ENCODE measurements at places on chromosomes 1 and 21.
A peak's percentile ranks its signal among the peaks of the same experiment; 100 is the strongest.

DNA sequence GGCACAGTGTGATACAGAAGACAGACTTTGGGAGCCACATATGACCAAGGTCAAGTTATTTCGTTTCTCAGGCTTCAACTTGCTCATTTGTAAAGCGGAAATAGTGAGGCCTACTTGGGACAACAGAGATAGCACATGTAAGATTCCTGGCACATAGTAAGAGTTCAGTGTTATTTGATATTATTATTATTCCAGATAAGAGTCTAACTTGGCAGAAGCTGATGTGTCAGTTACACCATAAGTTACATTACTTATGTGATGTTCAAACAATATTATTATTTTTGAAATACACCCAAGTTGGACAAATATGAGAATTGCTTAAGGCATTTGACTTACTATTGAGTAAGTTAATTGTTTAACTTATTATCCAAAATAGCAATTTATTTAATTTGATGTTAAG is 10.2 kb upstream of the CYP4X1 start:
- DNase-seq, result no peak

DNA sequence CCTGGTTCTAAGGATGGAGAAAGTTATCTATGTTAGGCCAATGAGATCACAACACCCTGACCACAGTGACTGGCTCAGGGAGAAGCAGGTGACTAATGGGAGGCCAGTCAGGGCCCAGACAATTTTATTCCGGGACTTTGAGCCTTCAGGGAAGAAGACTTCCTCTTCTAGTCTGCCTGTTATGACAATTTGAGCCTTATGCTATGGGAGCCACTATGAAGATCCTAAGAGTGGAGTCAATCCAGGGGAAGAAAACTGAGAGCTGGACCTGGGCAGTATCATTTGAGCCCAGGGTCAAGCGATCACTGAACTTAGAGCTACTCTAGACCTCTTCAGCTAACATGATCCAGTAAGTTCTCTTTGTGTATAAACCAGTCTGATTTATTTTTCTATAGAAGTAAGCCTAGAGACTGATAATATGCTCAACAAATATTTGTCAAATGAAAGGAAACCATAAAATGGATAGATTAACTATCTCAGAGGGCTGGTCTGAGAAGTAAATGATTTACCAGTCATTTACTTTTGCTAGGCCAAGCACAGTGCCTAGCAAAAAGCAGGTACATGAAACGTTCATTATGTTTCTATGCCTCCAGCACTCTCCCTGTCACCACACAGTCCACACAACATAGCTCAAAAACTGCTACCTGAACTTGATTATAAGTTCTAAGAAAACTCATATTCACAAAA is 4.2 kb upstream of the C1orf141 start:
- no peak for DNase-seq

DNA sequence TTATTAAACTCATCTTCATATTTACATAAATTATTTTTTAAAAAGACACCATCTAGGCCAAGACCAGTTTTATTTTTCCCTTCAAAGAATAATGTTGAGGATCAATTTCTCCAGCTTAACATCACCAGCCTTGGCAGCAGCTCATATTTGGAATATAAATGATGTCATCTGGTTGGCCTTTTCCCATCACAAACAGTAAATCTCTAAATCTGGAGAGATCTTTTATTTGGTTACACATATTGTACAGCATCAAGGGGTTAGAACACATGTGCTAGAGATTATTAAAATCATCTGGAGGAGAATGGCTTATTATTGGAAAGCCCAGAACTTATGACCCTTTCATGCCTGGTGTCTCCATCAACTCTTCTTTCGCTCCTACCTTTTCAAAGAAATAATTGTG is 508.8 kb downstream of the PLPP3 start:
- DNase-seq, result no peak

DNA sequence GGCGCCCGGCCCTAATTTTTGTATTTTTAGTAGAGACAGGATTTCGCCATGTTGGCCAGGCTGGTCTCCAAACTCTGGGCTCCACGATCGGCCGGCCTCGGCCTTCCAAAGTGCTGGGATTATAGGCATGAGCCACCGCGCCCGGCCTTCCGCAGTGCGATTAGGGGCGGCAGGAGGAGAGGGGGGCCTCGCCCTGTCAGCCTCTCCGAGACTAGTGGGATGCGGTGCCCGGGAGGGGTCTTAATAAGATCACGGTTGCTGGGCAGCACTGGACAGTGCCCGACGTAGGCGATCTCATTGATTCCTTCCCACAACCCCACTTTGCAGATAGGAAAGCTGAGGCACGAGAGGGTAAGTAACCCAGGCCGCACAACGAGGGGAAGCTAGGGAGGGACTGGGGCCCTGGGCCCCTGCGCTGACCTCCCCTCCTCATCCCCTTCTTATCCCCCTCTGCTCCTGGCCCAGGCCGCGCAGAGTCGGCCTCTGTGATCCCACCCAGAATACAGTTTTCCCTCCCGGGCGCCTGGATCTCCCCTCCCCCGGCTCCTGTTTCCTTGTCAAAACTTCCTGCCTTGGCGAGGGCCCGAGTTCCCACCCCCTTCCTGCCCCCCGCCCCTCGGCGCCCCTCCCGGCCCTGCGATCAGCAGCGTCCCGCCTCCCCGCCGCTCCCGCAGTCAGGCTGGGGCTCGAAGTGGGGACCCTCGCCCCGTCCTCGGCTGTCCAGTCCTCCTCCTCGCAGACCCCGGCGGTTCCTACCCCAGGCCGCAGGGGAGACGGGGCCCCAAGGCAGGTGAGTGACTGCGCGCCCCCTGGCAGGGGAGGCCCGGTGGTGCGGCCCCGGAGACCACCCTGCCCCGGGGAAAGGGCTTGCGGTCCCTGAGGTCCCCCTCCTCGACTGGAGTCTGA is at the start of gene PEAR1:
PEAR1 (plus strand) TSS at position 671 of the 906 bp plus-strand sequence. CDS start 10,209 bp downstream, outside the sequence.
- peak; percentile 34 for DNase-seq

DNA sequence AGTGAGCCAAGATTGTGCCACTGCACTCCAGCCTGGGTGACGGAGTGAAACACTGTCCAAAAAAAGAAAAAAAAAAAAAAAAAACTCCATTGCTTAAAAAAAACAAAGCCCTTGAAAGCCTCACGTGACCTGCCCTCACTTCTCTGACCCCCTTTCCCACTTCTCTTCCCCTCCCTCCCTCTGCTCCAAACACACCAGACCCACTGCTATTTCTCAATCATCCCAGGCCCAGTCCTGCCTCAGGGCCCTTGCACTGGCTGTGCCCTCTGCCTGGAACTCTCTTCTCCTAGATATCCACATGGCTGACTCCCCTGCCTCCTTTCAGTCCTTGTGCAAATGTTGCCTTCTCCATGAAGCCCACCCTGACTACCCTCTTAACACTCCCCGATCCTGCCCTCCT is 45.4 kb upstream of the TARDBP start:
- DNase-seq, result no peak

DNA sequence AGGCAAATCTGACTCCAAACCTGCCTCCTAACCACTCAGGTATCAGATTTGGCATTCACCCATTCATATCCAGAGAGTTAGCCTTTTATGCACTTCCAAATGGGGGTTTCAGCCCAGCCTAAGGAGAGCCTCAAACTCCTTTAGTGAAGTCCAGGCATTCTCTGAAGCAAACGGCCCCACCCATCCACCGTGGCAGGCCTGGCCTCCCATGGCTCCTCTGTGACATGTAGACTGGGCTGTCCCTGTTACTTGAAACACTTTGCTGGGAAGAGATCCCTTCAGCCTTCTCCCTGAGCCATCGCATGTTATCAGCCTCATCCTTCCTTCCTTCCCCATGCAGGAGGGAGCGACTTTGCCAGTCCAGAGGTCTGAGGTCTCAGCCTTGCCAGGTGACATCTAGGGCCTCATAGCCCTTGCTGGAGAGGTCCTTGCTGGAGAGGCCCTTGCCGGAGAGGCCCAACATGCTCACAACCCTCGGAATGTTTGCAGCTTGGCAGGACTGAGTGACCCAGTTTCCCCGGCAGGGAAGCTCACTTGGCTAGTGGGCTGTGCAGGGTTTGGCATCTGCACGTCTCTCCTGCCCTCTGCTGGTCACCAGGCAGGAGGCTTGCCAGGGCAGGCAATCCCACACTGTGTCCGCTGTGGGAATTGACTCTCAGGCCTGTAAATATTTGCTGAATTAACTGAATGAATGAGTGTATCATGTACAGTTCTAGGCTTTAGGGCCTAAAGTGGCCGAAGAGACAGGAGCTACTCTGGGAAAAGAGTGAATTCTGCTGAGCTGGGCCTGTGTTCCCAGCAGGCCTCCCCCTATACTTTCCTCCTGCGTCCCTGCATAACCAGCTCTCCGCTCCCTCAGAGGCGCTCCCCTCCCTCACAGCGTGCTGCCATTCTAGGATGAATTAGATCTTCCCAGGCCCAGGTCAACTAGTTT is 26.7 kb upstream of the RBM15 start:
- DNase-seq, result peak; percentile 46

DNA sequence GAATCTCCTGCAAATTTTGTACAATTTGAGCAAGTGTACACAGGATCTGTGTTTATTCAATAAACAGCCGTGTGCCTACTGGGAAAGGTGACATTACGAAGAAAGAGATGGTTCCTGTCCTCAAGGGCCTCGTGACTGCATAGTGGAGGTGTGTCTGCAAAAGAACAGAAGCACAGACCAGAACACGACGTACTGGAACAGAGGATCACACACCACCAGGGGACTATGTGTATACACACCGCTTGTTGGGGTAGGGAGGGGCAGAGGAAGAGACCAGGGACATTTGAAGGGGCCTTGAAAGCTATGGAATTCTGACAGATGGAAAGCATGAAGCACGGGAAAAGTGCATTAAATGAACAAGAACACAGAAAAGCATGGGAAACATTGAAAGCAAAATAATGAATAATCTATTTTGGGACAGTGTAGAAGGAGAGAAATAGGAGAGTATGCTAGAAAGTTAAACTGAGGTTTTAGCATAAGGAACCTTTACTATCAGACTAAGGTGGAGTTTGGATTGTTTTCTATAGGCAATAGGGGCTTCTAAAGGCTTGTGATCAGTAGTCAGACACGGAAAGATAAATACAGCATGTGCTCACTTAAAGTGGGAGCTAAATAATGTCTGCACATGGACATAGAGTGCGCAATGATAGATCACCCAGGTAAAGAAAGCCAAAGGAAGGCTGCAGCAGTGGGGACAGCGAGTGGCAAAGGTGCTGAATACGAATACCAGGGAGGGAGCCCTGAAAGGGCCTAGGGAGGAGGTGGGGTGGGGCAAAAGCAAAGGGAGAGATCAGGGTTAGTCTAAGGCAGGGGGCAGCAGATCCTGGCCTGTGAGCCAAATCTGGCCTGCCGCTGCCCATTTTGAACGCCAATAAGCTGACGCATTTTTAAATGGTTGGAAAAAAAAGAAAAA is 11.0 kb downstream of the JAK1 start:
- DNase-seq, result no peak

GRCh38 chr1:22717037-22717760 is 6.6 kb downstream of the EPHB2 start:
- no peak for DNase-seq

DNA sequence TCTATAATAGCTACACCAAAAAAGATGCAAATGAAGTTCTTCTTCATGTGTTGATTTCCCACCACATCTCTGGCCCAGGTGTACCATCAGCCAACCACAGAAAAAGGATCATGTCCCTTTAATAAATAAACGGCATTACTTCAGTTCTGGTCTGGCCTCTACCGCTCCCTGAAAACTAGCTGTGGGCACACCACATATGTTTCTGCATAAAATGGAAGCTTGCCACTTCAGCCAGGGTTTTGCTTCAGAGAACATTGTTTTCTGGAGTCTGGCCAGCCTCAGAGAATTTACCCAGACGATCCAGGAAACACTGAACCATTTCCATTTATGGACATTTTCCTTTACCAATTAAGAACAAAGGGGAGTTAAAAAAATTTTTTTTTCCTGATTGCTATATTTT is 5.8 kb upstream of the LAMC2 start:
- DNase-seq, result no peak

Data from hematopoietic multipotent progenitor cell treated with erythropoietin and hydrocortisone succinate and interleukin-3 and kit ligand, for 15 days (in vitro differentiated cells).